Activated T-helper 1 cell treated with anti-CD3 and anti-CD28 coated beads, Interleukin-12 subunit alpha, Interleukin-12 subunit beta, Interleukin-2, Interleukin-4 antibody, amounts not matched to agents 30 ng/mL and 10 ng/mL and 1 ng/mL, durations not matched to agents 14 hours and 24 hours and 36 hours (primary cell): ENCODE measurements at places on chromosomes 6 and 20. TPM values are rescaled to one million over a fixed set of nuclear protein-coding genes. Genes with fewer than 3 reads are reported as not detected.

- H3K36me3 ChIP-seq = no peaks in the 10 kb centered on the region
- peaks cover 12% of the 10 kb centered on the region for H3K27me3 ChIP-seq
- no peak overlapping the region for H3K4me3 ChIP-seq
- no peak for DNase-seq
These were observed 66.2 kb downstream of the SESN1 start for GRCh38 chr6:109028439-109028838.

DNA sequence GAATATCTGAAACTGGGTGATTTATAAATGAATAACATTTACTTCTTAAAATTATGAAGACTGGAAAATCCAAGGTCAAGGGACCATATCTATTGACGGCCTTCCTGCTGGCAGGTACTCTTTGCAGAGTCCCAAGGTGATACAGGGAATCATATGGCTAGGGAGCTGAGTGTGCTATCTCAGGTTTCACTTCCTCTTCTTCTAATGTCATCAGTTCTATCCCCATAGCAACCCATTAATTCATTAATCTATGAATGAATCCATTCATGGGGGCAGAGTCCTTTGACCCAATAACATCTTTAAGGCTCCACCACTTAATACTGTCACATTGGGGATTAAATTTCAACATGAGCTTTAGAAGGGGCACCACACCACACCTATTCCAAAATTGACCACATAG, 772.0 kb downstream of the HACE1 start:
- no peak overlapping the region for H3K27ac ChIP-seq
- DNase-seq = no peak
- no peaks in the 10 kb centered on the region for H3K36me3 ChIP-seq
- H3K4me3 ChIP-seq = no peak overlapping the region

GRCh38 chr6:3911614-3912336, 62.6 kb downstream of the FAM50B start:
- peaks cover 29% of the 10 kb centered on the region for H3K4me1 ChIP-seq
- DNase-seq = no peak
- no peak overlapping the region for H3K4me3 ChIP-seq
- H3K36me3 ChIP-seq = no peaks in the 10 kb centered on the region

EGFL8 gene
- 8.3 and 9.1 TPM in 2 replicates for total RNA-seq
